Astrocyte of the hippocampus (primary cell): ENCODE measurements at places on chromosomes 12 and 14.
A peak's percentile ranks its signal among the peaks of the same experiment; 100 is the strongest.

GRCh38 chr14:96252999-96253539, 2.9 kb upstream of the BDKRB1 start:
- DNase-seq = peak; percentile 81

DNA sequence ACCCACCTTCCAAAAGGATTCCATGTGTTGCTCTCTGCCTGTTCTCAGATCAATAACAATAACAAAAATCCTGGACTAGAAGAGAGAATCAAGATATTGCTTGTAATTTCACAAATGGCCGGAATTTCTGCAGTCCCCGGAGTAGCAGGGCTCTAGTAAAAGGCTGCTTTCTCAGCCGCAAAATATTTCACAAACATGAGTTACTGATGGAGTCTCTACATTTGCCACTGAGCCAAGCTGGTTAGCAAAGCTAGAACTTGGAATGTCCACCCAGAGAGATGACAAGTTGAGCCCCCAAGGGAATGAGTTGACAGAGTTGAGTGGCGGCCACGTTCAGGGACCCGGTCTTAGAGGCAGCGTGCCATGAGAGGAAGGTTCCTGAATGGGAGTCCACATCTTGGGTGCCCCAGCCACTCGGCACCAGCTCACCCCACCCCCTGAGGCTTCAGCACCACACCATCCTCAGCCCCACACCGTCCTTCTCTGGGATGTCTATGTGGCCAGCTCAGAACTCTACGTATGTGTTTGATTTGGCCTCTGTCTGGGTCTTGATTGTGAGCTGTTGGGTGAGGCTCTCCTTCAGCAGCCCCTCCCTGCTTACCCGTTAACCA, 15.9 kb downstream of the FBLN5 start:
- DNase-seq = no peak

GRCh38 chr12:97567619-97568110, 105.1 kb downstream of the RMST start:
- no peak for DNase-seq

DNA sequence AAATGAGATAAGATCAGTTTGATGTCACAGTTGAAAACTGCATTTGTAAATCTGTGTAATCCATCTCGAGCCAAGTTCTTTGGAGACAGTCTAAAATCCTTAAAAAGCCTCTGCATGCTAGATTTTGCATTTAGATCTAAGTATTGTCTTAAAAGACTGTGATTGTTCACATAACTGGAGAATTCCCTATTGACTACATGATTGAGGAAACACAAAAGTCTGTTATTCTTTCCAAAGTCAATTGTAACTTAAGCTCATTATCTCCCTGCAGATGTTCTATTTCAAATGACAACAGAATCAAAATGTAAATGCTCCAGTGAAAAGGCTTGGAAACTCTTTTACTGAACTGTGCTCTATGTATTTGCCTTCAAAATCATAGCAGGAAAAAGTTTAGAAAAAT, 77.8 kb downstream of the MYF5 start:
- DNase-seq = no peak

GRCh38 chr12:89472508-89472907, 52.1 kb downstream of the GALNT4 start:
- peak; percentile 52 for DNase-seq
